ENCODE measurements at places on chromosomes 7 and 10. TPM values are rescaled to one million over a fixed set of nuclear protein-coding genes. Genes with fewer than 3 reads are reported as not detected.

CALY gene
- total RNA-seq, result not detected

EBLN1 gene
- total RNA-seq, result not detected

UCMA gene
- not detected for total RNA-seq

MYH16 gene
- total RNA-seq, result 0.05 TPM

GNG11 gene
- 26.0 TPM for total RNA-seq

NUTM2E gene
- total RNA-seq, result not detected

TCERG1L gene
- total RNA-seq, result not detected

SLC18A3 gene
- total RNA-seq, result 0.10 TPM

DOCK1 gene
- total RNA-seq, result 108 TPM

KLLN gene
- total RNA-seq, result not detected

FOXP2 gene
- total RNA-seq, result 1.9 TPM

GLRX3 gene
- total RNA-seq, result 154 TPM

MKX gene
- not detected for total RNA-seq

GNGT1 gene
- total RNA-seq, result not detected

HOXA1 gene
- total RNA-seq, result 1.8 TPM

TEX47 gene
- not detected for total RNA-seq

HECW1 gene
- total RNA-seq, result 3.1 TPM

ATRNL1 gene
- total RNA-seq, result 5.0 TPM

MLXIPL gene
- total RNA-seq, result not detected

FAM221A gene
- 4.8 TPM for total RNA-seq

SPDYE2B gene
- total RNA-seq, result not detected

HTR5A gene
- total RNA-seq, result not detected

AMZ1 gene
- total RNA-seq, result 14.2 TPM

EFCAB10 gene
- 0.35 TPM for total RNA-seq

CACNB2 gene
- total RNA-seq, result not detected

CCDC126 gene
- total RNA-seq, result 18.7 TPM

PIK3CG gene
- total RNA-seq, result not detected

VGF gene
- total RNA-seq, result 1.2 TPM

C10orf90 gene
- not detected for total RNA-seq

VPS37D gene
- 9.2 TPM for total RNA-seq

EPO gene
- total RNA-seq, result not detected

LZTS2 gene
- total RNA-seq, result 72.9 TPM

All from renal cortical epithelial cell (primary cell).